T-helper 2 cell treated with Interferon-gamma antibody and Interleukin-4, amounts not matched to agents 5 μg/mL and 100 μg/mL, for 36 hours (primary cell): ENCODE measurements at places on chromosomes 13 and 19.

DNA sequence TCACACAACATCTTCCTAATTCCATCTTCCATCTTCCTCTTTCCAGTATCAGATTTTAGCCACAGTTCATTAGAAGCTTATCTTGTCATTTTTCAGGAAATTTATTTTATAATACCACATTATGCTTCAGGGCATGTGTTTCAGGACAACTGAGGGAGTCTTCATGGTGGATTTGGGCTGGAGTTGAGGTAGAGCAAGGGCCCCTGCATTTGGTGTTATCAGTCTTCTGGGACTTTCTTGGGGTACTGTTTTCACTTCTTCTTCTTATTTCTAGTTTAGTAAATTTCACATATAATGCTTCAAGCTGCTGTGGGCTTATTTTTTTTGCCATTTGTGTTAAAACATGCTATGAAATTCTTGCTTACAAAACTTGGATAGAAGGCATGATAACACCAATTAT, 188.7 kb downstream of the LHFPL6 start:
- DNase-seq: no peak
- H3K4me3 ChIP-seq: no peak overlapping the region
- H3K4me1 ChIP-seq: no peaks in the 10 kb centered on the region
- H3K27ac ChIP-seq: no peak overlapping the region
- peaks cover 12% of the 10 kb centered on the region for H3K27me3 ChIP-seq

DNA sequence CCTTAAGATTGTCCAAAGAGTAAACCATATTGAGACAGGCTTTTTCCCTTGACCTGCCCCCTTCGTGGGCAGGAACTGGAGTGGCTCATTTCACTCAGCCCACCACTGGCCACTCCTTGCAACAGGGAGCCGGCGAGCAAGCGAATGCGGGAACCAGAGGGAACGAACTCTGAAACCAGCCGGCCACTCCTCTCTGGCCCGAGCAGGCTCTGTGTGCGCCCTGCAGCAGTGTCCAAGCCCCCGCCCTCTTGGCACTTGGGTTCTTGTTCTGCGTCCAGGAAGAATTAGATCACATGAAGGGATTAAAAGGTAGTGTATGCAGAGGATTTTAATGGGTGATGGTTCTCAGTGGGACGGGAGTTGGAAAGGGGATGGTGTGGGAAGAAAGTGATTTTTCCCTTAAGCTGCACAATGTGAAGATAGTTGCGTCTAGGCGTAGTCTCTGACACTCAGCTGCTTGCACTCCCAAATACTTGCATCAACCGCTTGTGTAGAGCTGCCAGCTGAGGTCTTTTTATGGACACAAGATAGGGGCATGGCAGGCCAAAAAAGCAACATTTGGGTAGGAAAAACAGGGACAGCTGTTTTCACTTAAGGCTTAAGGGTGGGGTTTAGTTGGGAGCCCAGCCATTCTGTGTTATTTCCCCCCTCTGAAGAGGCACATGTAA, 1209.7 kb upstream of the PCDH20 start:
- no peaks in the 10 kb centered on the region for H3K36me3 ChIP-seq
- no peaks in the 10 kb centered on the region for H3K4me1 ChIP-seq
- no peak overlapping the region for H3K27ac ChIP-seq
- no peak for DNase-seq
- H3K4me3 ChIP-seq: no peak overlapping the region
- no peaks in the 10 kb centered on the region for H3K27me3 ChIP-seq

DNA sequence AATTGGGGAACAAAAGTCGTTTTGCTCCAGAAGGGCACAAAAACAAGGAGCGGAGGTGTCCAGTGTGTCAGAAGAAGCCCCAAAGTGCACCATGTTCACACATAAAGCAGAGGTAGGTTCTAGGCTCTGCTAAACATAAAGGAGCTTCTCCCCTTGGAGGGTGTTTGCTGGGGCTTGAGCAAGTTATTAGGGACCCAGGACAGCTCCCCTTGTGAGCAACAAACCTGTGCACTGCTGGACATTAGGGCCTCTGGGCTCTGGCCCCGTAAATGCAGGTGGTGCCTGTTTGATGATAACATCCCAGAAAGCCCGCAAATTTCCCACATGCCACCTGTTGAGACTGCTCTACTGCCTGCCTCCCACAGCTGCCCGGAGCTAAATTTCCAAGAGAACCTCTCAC, 10.8 kb downstream of the RCN3 start:
- no peak overlapping the region for H3K4me3 ChIP-seq
- peaks cover 16% of the 10 kb centered on the region for H3K4me1 ChIP-seq
- H3K27ac ChIP-seq: no peak overlapping the region
- no peak for DNase-seq
- no peaks in the 10 kb centered on the region for H3K36me3 ChIP-seq
- H3K27me3 ChIP-seq: peaks cover 3% of the 10 kb centered on the region

GRCh38 chr19:18023622-18024251, 15.8 kb downstream of the ARRDC2 start:
- peak; percentile 33 for DNase-seq
- H3K27me3 ChIP-seq: no peaks in the 10 kb centered on the region
- peak overlapping the region; percentile 62 for H3K4me3 ChIP-seq
- peak overlapping the region; percentile 88 for H3K27ac ChIP-seq

GRCh38 chr13:84096216-84096615, 213.9 kb upstream of the SLITRK1 start:
- no peaks in the 10 kb centered on the region for H3K36me3 ChIP-seq
- no peak for DNase-seq
- no peak overlapping the region for H3K4me3 ChIP-seq
- H3K27ac ChIP-seq: no peak overlapping the region
- H3K27me3 ChIP-seq: no peaks in the 10 kb centered on the region

DNA sequence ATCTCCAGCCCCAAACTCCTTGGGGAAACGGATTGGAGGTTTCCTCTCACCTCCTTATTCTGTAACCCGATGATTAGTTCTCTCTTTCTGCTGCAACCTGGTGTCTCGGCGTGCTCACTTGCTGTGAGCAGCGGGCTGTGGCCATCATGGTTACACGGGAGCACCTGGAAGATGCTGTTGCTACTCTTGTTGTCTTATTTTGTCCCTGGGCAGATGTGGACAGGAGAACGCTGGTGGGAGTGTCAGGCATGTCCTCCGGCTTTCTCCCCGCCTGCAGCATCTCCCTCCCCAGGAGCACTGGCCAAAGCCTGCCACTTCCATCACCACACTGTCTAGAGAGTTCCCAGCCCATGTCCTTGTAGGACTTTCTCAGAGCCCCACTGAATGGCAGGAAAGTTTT, 211.8 kb upstream of the ZNF536 start:
- H3K27me3 ChIP-seq: no peaks in the 10 kb centered on the region
